ENCODE measurements at places on chromosomes 1 and 21. TPM values are rescaled to one million over a fixed set of nuclear protein-coding genes. Genes with fewer than 3 reads are reported as not detected.

OVAAL gene
- not detected for total RNA-seq

SH2D1B gene
- total RNA-seq, result not detected

ZBTB8B gene
- total RNA-seq, result not detected

UBE2U gene
- not detected for total RNA-seq

LRRC7 gene
- 0.27 TPM for total RNA-seq

SLC6A17 gene
- total RNA-seq, result 0.05 TPM

GBP4 gene
- 38.3 TPM for total RNA-seq

FLG2 gene
- not detected for total RNA-seq

LMX1A gene
- not detected for total RNA-seq

GNG12 gene
- total RNA-seq, result not detected

IL22RA1 gene
- total RNA-seq, result not detected

TNFRSF1B gene
- total RNA-seq, result 191 TPM

POU3F1 gene
- not detected for total RNA-seq

ZNF648 gene
- not detected for total RNA-seq

TFF2 gene
- not detected for total RNA-seq

AMIGO1 gene
- total RNA-seq, result 1.3 TPM

GUCA2A gene
- not detected for total RNA-seq

PAQR6 gene
- total RNA-seq, result 4.7 TPM

RORC gene
- total RNA-seq, result 1.3 TPM

FAM229A gene
- 4.6 TPM for total RNA-seq

RAVER2 gene
- total RNA-seq, result 2.6 TPM

CNIH3 gene
- 1.6 TPM for total RNA-seq

FCRL3 gene
- total RNA-seq, result 5.7 TPM

POGK gene
- total RNA-seq, result 34.4 TPM

CYYR1 gene
- total RNA-seq, result not detected

RHD gene
- total RNA-seq, result not detected

HAO2 gene
- total RNA-seq, result not detected

LCE1C gene
- not detected for total RNA-seq

VAV3 gene
- 5.3 TPM for total RNA-seq

ARHGAP30 gene
- 175 TPM for total RNA-seq

F3 gene
- not detected for total RNA-seq

ORC1 gene
- 51.8 TPM for total RNA-seq

TPM3 gene
- total RNA-seq, result 597 TPM

GIPC2 gene
- total RNA-seq, result 0.41 TPM

NCSTN gene
- 36.6 TPM for total RNA-seq

EBNA1BP2 gene
- total RNA-seq, result 115 TPM

PLA2G2C gene
- 0.29 TPM for total RNA-seq

SLC44A5 gene
- total RNA-seq, result 0.22 TPM

RGS4 gene
- not detected for total RNA-seq

NR1I3 gene
- not detected for total RNA-seq

TSPEAR gene
- total RNA-seq, result not detected

CNTN2 gene
- total RNA-seq, result not detected

CELF3 gene
- total RNA-seq, result not detected

KIAA1614 gene
- total RNA-seq, result not detected

TMEM167B gene
- 23.4 TPM for total RNA-seq

LAMC2 gene
- total RNA-seq, result not detected
